ENCODE measurements at places on chromosomes 4 and X.

- no peak for DNase-seq
These were observed 106.3 kb downstream of the LINC00632 start for GRCh38 chrX:140815868-140816267.

DNA sequence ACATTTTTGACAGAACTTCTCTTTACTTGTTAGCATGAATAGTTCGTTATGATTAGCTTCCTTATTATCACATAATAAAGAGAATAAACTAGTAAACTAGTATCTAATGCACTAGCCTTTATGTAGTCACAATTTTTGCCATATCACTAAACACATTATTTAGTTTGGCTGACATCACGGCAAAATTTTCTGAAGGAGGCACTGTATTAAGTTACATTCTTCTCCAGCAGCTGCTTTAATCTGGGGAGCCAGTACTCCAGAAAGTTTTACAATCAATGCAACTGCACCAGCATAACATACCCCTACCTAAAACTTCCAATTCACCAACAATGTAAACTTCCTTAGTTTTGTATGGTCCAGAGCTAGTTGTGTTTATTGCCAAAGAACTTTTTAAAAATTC, 87.8 kb downstream of the FIP1L1 start:
- no peak for DNase-seq

DNA sequence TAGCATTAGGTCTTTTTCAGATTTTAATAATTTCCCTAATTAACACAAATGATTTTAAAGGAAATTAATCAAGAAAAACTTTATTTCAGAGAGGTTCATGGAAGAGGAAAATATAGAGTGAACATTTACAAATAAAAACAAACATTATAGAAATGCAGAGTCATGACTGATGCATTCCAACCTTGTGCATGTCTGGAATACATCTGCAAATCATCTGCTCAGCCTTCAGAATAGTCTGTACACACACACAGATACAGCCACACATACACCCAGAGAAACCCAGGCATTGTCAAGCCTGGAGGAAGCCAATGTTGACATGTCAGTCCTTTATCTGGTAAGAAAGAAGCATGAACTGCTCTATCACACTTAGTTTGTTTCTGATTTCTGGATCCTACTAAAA, 61.3 kb upstream of the NFKB1 start:
- no peak for DNase-seq

DNA sequence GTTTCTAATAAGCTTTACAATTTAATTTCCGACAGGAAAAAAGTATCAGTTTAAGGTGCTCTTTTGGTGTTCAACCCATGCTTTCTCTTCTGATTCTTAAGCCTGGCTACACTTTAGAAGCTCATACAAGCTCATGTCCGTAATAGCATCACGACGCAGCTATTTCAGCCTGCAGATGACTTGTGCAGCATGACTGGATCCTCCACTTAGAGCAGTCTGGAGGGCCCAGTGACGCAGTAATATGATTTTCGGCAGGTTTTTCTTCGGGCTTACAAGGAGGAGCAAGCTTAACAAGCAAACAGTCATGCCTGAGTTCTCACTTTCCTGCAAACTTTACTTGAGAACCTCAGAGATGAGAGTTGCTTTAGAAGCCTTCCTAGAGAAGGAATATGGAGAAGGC, 85.3 kb upstream of the MAML3 start:
- no peak for DNase-seq

GRCh38 chr4:139555705-139556070, 331 bp downstream of the SETD7 start:
- no peak for DNase-seq

GRCh38 chr4:140098455-140099160, 55.4 kb downstream of the MAML3 start:
- DNase-seq, result no peak

DNA sequence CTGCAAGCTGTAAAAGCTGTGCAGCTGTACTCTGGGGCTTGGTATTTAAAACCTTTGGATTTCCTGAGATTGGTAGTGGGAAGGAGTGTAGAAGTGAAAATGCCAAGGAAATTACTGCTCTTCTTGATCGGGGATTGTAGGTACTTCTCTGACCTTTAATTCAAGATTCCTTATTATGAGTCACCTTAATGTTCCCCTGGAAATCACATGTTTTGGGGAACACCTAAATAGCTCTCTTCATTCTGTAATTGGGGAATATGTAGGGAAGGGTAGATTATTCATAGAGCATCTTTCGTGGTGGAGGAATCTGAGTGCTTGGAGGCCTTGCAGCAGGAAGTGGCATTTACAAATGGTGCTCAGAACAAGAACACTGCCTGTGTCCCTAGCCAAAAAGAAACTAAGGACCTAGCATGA, 137.8 kb downstream of the UCHL1 start:
- DNase-seq, result no peak

- DNase-seq, result peak; percentile 18
These were observed 274 bp upstream of the ERVMER34-1 start for GRCh38 chr4:52751487-52751911.

DNA sequence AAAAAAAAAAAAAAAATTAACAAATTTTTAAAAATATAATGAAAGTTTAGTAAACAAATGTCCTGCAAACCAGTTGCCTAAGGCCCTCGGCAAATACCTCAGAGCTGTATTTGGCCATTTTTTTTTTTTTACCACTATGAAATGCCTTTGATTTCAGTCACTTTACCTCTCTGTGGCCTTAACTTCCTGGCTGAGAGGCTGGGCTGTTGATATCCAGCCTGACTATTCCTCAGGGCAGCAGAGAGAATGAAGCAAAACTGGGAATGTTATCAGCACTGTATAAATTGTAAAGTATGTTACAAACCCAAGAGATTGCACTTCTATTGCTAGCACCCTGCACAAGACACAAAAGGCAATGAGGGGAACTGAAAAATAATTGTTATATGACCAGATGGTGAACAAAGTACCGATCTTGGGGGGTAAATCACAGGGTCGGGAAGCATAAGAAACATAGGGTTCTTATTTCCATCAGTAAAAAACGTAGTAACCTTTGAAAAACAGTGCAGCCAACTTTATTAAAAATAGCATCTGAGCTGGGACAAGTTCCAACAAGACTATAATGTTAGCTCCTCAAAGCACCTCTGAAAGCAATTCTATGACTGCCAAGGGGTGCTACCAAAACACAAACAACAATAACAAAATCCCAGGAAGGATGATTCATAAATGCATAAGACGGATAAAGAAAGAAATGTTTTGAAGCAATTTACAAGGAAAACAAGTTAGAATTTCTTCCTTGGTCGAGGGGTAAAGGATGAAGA, 18.1 kb downstream of the USP46 start:
- DNase-seq, result no peak

- no peak for DNase-seq
These were observed 566.4 kb upstream of the DIPK2B start for GRCh38 chrX:45766981-45767501.

- no peak for DNase-seq
These were observed 126.4 kb upstream of the NOCT start for GRCh38 chr4:138889216-138889615.

- DNase-seq, result no peak
These were observed 4.6 kb downstream of the BMPR1B start for GRCh38 chr4:94762326-94762725.

- DNase-seq, result no peak
These were observed 109.4 kb downstream of the KLHL4 start for GRCh38 chrX:87626996-87627395.

DNA sequence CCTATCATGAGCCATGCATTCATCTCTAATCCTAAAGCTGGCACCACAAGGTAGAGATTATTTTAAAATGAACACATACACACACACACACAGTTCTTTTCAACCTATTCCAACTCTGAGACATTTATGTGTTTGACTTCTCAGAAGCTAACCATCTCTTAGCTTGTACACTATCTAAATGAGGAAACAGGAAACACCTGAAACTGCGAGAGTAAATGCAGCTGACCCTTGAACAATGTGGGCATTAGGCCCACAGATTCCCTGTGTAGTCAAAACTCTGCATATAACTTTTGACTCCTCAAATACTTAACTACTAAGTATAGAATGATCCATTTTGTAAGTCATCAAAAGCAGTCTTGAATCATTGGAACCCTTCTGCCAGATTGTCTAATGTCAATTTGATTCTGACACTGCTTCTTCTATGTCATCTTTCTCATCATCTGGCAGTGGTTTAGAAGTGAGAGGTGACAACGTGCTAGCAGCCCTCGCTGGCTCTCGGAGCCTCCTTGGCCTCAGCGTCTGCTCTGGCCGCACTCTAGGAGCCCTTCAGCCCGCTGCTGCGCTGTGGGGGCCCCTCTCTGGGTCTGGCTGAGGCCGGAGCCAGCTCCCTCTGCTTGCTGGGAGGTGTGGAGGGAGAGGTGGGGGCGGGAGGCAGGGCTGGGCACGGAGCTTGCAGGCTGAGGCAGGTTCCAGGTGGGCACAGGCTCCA, 21.4 kb upstream of the IL15 start:
- DNase-seq, result no peak

DNA sequence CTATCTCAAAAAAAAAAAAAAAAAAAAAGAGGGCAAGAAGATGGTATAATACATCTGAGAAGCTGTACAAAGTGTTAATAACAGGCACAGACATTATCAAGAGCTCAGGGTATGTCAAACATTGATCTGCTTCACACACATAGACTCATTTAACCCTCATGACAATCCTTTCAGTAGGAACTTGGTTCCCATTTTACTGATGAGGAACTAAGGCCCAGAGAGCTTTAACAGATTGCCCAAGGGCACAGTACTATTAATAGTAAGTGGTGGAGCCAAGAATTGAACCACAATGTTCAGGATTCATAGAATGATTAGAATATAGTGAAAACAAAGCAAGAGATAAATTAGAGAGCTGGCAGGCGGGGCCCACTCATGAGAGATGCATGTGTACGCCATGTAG, 154.4 kb downstream of the EFHC2 start:
- no peak for DNase-seq

GRCh38 chrX:53481093-53481492, 46.9 kb upstream of the HSD17B10 start:
- DNase-seq, result no peak

- DNase-seq, result no peak
These were observed 37.7 kb downstream of the FRYL start for GRCh38 chr4:48742412-48742811.

GRCh38 chr4:71334465-71334882, 4.3 kb upstream of the SLC4A4 start:
- no peak for DNase-seq

GRCh38 chr4:108051343-108051742, 61.7 kb downstream of the HADH start:
- no peak for DNase-seq

- DNase-seq, result no peak
These were observed 19.7 kb upstream of the EDNRA start for GRCh38 chr4:147461161-147461560.

GRCh38 chr4:77010841-77011354, 61.3 kb downstream of the SEPTIN11 start:
- no peak for DNase-seq

All from GM20000 (cell line).